ENCODE measurements at places on chromosomes 7 and 10. TPM values are rescaled to one million over a fixed set of nuclear protein-coding genes. Genes with fewer than 3 reads are reported as not detected.

Gene PITX3
- not detected for total RNA-seq

Gene SAP25
- 9.8 TPM for total RNA-seq

Gene LRMDA
- 23.2 TPM for total RNA-seq

Gene NRG3
- total RNA-seq, result 5.4 TPM

Gene GARIN1A
- total RNA-seq, result 2.5 TPM

Gene PAXIP1
- 10.7 TPM for total RNA-seq

Gene ZNF485
- 4.9 TPM for total RNA-seq

Gene HECW1
- 0.50 TPM for total RNA-seq

Gene CALML5
- not detected for total RNA-seq

Gene OPN1SW
- total RNA-seq, result not detected

Data from kidney (tissue), 22 donors.